Endothelial cell (in vitro differentiated cells): ENCODE measurements at places on chromosomes 2 and 18. TPM values are rescaled to one million over a fixed set of nuclear protein-coding genes. Genes with fewer than 3 reads are reported as not detected.

- DNase-seq = no peak
Measured at GRCh38 chr18:27114842-27115241, 70.3 kb downstream of the CHST9 start.

The ANKRD30BL gene
- total RNA-seq = not detected

DNA sequence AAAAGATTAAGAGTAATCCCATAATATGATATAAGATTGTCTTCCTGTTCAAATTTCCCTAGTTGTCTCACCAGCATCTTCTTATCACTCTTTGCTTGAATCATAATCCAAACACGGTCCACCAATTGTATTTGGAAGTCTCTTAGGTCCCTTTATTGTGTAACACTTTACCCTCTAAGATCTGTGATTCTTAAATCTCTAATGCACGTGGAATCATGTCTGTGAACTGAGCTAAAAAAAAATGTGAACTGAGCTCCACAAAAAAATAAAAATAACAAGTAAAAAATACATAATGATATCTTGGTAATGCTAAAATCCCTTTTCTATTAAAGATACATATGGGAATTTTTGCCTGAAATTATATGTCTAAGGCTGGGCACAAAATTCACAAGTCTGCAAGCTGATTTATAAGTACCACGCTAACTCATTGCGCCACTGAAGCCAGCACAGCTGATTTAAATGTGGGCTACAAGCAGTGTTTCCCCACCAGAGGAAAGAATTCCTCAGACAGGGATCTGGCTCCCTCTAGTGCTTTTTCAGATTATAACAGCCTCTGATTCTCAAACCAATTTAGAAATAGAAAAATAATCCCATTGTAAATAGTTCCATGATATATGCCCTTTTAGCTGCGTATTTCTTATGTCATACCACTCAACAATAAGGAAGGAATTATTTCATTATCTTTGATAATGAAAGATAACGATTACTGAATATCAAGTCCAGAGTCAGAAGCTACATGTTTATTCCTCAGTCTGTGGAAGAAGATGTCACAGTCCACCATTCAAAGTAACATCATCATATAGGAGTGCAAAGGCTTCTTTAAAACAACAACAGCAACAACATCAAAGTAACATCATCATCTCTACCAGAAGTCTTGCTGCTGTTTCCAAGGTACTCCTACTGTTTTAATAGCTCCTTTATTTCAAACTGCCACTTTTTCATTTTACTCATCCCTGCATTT, 22.9 kb downstream of the RBM43 start:
- peak; percentile 54 for DNase-seq

- DNase-seq = no peak
Measured at GRCh38 chr2:218391202-218391601, 8.5 kb upstream of the CTDSP1 start.

The HAAO gene
- 6.0 TPM for total RNA-seq

DNA sequence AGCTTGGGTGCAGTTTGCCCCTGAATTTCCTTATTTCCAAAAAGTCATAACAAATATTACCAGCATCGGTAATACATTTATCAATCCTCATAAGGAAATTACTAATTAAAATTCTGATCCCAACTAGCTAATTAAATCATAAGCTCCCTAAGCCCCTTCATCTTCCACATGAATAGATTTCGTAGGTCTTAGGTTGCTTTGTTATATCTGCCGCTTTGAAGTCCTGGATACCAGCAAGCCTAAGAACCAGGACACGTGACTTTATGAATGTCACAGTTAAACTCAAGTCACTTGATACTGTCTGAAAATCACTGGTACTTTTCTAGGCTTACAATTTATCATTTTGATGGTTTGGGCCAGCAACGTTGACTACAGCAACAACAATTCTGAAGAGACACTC, 134.8 kb upstream of the CAVIN2 start:
- DNase-seq = no peak

DNA sequence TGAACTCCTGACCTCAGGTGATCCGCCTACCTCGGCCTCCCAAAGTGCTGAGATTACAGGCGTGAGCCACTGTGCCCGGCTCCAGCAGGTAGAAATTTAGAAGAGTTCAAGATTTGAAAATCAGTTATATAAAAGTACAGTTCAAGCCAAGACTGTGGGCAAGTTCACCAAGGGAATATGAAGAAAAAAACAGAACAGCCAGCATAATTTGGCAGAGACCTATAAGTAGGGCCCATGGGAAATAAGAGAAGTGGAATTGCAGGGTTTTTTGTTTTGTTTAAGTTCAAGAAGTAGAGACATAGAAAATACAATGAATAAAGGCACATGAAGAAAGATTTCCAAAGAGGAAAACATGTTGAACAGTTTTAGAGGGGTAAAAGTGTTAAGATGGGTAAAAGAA, 57.9 kb downstream of the BAZ2B start:
- DNase-seq = no peak

- no peak for DNase-seq
Measured at GRCh38 chr18:6561862-6562291, 147.2 kb upstream of the L3MBTL4 start.

- DNase-seq = peak; percentile 63
Measured at GRCh38 chr2:7203056-7203467, 285.9 kb downstream of the RNF144A start.

GRCh38 chr2:214069254-214069653, 341.6 kb upstream of the VWC2L start:
- no peak for DNase-seq

GRCh38 chr2:152359573-152360363, 24.8 kb downstream of the FMNL2 start:
- DNase-seq = no peak

The KIF3C gene
- 78.1 TPM for total RNA-seq

DNA sequence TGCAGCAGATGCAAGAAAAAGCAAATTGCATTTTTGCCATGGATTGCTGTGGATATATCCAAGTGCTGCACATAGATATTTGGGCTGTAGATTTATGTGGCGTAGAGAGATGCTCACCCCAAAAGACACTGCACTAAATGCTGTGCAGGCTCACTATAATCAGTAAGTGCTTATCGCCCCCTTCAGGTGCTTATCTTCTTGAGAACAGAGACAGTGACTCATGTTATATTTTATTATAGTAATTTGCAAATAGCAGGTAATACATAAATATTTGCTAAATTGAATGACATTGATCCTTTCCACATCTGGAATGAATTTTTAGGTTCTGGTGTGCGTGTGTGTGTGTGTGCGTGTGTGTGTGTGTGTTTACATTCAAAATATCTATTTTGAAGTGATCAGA, 36.8 kb upstream of the PLEKHM3 start:
- DNase-seq = peak; percentile 35

DNA sequence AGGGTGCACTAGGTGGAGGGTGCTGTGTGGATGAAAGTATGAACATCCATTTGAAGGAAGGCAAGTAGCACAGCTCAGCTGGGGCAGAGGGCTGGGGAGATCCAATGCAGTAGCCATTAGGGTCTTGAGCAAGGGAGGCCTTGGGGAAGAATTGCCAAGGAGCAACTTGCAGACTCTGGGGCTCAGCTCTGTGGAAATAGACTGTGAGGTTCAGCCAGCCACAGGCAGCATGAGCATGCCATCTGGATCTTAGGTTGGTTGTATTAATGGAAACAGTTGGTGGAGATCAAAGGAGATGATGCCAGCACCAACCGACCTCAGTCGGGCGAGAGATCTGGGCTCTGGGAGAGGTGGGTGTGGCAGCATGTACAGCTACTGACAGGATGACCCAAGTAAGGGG, 5.6 kb downstream of the ZAP70 start:
- DNase-seq = no peak

The KLHL14 gene
- total RNA-seq = 1.3 TPM

DNA sequence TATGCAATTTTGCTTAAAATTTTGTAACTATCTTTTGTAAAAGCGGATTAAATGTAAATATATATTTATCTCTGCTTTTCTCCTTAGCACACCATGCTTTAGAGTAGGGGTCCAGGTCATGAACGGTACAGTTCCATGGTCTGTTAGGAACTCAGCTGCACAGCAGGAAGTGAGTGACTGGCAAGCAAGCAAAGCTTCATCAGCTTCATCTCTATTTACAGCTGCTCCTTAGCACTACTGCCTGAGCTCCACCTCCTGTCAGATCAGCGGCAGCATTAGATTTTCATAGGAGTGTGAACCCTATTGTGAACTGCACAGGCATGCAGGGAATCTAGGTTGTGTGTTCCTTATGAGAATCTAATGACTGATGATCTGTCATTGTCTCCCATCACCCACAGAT, 959.0 kb upstream of the SLC39A10 start:
- DNase-seq = no peak

GRCh38 chr2:68746408-68746807, 11.8 kb downstream of the ARHGAP25 start:
- no peak for DNase-seq

DNA sequence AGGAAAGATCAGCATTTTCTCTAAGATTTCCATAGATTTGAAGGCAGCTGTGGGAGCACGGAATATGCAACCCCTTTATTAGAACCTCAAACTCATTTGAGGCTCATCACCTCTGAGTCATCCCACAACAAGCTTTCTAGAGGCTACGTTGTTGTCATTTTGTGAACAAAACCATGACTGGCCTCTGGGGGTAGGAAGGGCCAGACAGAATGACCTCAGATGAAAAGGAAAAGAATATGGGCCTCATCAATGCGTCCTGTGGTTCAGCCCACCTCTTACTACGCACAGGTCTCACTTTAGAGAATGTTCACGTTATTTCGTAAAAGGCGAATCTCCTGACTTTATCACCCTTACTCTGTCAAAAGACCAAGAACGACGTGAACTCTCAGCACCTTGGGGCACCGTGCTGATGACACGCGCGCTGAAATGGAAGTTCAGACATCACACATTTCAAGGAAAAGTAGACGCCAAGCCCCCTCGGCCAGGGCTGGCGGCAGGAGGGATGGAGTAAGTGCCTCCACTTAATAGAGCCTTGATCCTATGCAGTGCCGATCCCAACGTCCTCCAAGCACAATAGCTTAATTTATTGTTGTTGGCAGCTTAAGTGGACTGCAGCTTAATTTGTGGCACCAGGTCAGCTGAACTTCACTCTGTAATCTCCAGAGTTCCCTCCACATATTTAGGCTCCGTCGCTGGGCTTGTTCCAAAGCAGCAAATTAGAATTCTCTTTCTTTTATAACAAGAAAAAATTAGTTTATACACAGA, 208.3 kb downstream of the EIPR1 start:
- no peak for DNase-seq

The APCDD1 gene
- total RNA-seq = 3.1 TPM

GRCh38 chr2:50069454-50069853, 915.1 kb upstream of the FSHR start:
- no peak for DNase-seq

DNA sequence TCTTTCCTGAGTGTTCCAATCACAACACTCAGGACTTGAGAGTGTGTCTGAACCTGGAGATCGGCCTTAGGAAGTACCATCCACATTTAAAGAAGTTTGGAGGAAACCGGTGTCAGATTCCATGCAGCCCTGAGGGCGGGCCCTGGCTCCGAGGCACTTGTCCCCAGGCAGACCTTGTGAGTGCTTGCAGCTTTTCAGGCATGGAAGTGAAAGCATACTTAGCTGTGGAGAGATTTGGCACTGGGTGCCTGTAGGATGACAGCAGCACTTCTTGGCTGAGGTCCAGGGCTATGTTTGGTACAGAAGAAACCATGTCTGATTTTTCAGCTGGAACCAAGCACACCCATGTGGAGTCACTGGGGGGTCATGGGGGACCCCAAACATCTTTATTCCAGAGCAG, 230.8 kb downstream of the SEPTIN10 start:
- no peak for DNase-seq

The GPR45 gene
- total RNA-seq = 0.21 TPM

DNA sequence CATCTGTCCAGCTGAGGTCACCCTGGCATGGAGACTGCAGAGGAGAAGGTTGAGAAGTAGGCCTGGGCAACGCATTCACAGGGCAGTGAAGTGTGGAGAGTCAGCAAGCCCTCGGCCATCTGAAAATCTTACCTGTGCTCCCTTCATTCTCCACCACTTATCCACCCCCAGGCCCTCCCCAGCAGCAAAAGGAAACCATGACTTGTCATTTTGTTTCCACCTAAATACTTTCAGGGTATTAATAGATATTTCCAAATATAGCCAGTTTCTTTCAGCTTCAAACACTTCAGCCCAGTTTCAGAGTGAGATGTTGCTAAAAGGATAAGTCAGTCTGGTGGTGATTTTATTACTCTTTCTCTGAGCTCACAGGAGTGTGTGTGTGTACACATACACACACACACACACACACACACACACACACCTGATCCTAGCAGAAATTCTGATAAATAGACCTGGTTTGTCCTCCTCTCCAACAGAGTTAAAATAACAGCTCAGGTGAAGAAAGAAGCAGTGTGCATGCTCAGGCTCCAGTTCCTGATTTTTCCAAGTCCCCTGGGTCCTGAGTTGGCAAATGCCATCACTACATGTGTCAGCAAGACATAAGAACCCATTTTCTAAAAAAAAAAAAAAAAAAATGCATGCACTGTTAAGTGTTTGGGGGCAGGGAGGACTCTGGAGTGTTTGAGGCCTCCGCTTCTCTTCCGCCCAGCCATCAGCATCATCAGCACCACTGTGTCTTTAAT, 82.8 kb downstream of the LOXHD1 start:
- DNase-seq = no peak

- DNase-seq = no peak
Measured at GRCh38 chr2:179104736-179105135, 54.8 kb upstream of the CCDC141 start.

DNA sequence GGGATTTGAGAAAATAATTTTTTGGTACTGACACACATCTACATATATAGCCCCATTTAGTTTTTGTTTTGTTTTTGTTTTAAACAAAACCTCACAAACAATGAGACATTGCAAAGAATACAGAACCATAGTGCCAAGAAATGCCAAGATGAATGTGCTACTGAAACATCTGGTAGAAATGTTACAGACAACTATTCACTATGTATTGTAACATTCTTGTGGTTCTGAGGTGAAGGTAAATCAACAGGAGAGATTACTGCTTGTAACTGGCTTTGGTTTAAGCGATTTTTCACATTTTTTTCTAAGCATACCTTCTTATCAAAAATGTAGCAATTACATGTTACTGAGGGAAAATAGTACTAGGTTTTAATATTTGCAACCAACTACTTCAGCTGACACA, 281.3 kb downstream of the ZNF804A start:
- DNase-seq = no peak

GRCh38 chr2:196274387-196274809, 103.0 kb upstream of the STK17B start:
- no peak for DNase-seq

The SRSF7 gene
- 137 TPM for total RNA-seq

The HOXD9 gene
- total RNA-seq = 0.56 TPM

The PPP1R1C gene
- 0.97 TPM for total RNA-seq

GRCh38 chr18:58535340-58536201, 93.3 kb downstream of the ALPK2 start:
- no peak for DNase-seq

The LAMA1 gene
- total RNA-seq = 8.7 TPM

- DNase-seq = peak; percentile 20
Measured at GRCh38 chr2:176072951-176073904, 10.5 kb downstream of the EVX2 start.

GRCh38 chr2:114940785-114941458, 498.5 kb downstream of the DPP10 start:
- DNase-seq = no peak

DNA sequence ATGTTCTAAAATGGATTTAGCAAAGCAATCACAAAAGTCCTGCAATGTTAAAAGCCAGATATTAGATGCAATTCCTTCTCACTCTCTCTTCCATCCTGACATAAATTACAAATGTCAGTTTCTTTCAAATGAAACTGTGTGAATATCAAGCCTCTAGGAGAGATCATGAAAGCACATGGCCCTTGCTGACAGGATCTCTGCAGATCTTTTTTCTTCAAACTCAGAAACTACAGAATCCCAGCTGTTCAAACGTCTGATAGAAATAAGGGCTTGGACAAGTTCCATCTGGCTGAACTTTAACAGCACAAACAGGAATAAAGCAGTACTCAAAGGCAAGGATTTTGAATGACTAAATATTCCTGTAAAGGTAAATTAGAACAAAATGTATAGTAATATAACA, 47.6 kb downstream of the PDE1A start:
- DNase-seq = no peak
